ENCODE measurements at places on chromosomes 1 and 21. TPM values are rescaled to one million over a fixed set of nuclear protein-coding genes. Genes with fewer than 3 reads are reported as not detected.

- DNase-seq, result no peak
These were observed 15.5 kb downstream of the SLC45A1 start for GRCh38 chr1:8333246-8333987.

- no peak for DNase-seq
These were observed 159.6 kb downstream of the FAM78B start for GRCh38 chr1:166007176-166007575.

The SPSB1 gene
- polyA plus RNA-seq, result 16.5 TPM

DNA sequence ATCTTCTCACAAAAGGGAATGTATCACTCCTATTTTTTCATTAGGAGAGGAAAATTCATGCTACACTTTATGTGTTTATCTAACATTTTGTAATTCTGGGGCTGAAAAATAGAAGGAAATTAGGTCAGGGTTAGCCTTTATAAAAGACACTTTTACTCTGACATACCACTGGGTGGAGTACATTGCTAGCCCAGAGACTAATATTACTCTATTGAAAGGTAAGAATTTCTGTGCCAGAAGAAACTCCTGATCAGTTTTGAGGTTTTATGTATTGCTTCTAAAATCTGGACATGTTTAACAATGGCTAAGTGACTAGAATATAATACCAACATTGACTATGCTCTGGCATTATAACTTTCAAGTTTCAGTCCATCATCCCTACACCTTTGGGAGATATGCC is 724.6 kb downstream of the USP25 start:
- no peak for DNase-seq

The NR5A2 gene
- 0.52 TPM for polyA plus RNA-seq

GRCh38 chr1:210407207-210407886 is 78.6 kb downstream of the HHAT start:
- DNase-seq, result peak; percentile 59

The LEFTY1 gene
- polyA plus RNA-seq, result 0.11 TPM

The PPM1J gene
- 6.4 TPM for polyA plus RNA-seq

The CD1D gene
- polyA plus RNA-seq, result 1.1 TPM

- DNase-seq, result peak; percentile 84
These were observed at the start of gene UBE2Q1 for GRCh38 chr1:154557939-154558719. Gene UBE2Q1 (minus strand): TSS chr1:154558662. CDS start chr1:154558553, 109 bp downstream.

The IFFO2 gene
- 5.0 TPM for polyA plus RNA-seq

- no peak for DNase-seq
These were observed 19.5 kb downstream of the SFPQ start for GRCh38 chr1:35173491-35173890.

The COL16A1 gene
- polyA plus RNA-seq, result 37.4 TPM

DNA sequence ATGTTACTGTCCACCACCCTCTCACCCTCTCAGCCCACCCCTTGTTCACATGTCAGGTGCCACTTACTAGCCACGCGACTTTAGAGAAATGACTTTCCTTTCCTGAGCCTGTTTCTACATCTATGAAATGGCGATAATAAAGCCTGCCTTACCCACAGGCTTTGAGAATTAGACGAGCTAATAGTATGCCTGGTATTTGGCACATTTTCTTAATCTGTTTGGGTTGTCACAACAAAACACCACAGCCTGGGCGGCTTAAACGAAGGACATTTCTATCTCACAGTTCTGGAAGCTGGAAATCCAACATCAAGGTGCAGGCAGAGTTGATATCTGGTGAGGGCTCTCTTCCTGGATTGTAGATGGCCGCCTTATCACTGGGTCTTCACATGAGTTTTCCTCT is 273.9 kb upstream of the FMN2 start:
- no peak for DNase-seq

- no peak for DNase-seq
These were observed 16.4 kb upstream of the CPT2 start for GRCh38 chr1:53180226-53180625.

The FAM20B gene
- 24.2 TPM for polyA plus RNA-seq

GRCh38 chr1:231161667-231162296 is at the start of gene TRIM67:
Gene TRIM67 (plus strand): TSS chr1:231162058. CDS start chr1:231162970, 912 bp downstream.
- DNase-seq, result peak; percentile 40

The OPRD1 gene
- under 0.01 TPM for polyA plus RNA-seq

DNA sequence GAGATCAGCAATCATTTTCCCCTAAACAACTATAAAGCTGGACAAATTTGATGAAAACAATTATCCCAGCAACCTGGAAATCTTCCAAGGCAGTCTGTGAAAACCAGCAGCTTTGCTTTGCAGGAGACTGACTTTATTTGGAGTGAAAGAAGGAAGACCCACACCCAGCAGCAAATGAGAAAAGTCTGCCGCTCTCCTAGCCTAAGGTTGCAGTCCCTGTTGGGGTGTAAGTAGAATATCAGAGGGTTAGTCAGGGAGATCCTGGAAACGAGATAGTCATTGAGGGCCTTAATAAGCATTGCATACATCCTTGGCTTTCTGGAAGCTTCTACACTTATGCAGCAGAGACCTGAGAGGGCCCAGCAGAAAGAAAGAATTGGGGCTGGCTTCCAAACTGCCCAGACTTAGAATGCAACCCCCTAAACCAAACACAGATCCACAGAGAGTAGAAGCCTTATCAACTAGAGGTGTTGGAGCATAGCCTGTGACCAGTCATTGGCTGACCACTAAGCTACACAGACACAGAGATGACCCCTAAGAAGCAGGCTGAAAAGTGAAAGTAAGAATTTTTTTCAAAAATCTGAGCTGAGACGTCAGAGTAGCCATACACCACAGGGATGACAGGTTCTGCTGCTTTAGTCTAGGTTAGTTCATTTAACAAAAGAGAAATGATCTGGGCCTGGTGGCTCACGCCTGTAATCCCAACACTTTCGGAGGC is 98.3 kb downstream of the LYPLAL1 start:
- DNase-seq, result no peak

DNA sequence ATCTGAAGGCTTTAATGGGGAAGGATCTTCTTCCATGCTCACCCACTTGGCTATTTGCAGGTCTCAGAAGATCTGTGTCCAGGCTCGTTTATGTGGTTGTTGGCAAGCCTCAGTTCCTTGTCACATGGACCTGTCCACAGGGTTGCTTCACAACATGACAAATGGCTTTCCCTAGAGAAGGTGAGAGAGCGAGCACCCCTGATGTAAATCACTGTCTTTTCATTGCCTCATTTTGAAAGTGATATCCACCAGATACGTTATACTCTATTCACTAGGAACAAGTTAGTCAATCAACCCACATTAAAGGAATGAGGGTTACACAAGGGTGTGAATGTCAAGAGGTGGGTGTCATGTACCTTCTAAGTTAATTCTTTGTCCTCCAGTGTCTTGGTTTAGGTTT is 433.3 kb downstream of the RPS6KC1 start:
- no peak for DNase-seq

- DNase-seq, result no peak
These were observed 88.1 kb downstream of the GPATCH2 start for GRCh38 chr1:217542837-217543236.

GRCh38 chr1:905811-906599 is 17.7 kb upstream of the SAMD11 start:
- DNase-seq, result peak; percentile 79

The CCDC27 gene
- polyA plus RNA-seq, result not detected

- DNase-seq, result no peak
These were observed 310.8 kb upstream of the NR5A2 start for GRCh38 chr1:199716729-199717128.

- no peak for DNase-seq
These were observed 34.8 kb downstream of the WDR4 start for GRCh38 chr21:42844411-42845113.

The PDC gene
- not detected for polyA plus RNA-seq

The ERRFI1 gene
- 12.8 TPM for polyA plus RNA-seq

GRCh38 chr1:21775550-21775914 is 7.4 kb downstream of the USP48 start:
- DNase-seq, result no peak

DNA sequence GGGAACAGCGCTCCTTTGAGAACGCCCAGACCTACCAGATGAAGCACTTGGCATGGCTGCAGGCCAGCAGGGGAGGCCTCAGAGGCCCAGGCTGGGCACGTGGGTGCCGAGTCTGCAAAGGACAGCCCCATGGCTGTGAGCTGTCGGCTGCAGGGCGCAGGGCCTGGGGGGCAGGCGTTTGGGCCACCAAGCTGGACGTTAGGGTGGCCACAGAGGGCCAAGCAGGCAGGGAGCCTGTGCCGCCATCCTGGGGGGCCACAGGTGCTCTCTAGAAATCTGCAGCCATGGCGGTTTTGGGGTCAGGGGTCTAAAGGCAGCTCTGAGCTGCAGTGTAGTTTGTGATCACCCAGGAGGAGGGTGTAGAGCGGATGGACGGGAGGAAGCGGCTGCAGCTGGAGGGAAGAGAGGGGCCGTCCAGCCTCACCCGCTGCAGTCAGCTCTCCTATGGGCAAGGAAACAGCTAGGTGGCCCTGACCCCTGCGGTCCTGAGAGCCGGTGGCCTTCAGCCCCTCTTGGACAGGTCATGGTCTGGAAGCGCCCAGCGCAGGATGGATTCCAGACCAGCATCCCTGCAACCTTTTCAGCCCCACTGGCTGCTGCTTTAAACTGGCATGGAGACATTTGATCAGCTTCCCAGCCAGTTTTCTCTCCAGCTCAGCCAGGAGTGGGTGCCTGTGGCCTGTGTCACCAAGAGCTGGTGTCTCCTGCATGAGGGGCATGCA is 11.0 kb downstream of the IBA57 start:
- DNase-seq, result no peak

The IL22RA1 gene
- 0.29 TPM for polyA plus RNA-seq

DNA sequence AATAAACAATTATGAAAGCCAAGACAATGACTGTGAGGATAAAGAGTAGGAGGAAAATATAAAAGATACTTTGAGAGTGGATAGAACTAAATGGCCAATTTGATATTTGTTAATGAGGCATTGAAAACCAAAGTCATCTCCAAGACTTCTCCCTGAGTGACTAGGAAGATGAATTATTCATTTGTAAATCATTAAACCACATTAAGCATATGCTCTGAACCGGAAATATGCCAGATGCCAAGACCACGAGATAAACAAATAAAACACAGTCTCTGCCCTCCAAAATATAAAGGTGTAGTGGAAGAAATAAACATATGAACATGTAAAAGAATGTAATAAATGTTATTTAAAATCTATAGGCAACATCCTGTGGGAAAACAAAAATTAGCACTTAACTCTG is 78.8 kb downstream of the MRPL39 start:
- no peak for DNase-seq

DNA sequence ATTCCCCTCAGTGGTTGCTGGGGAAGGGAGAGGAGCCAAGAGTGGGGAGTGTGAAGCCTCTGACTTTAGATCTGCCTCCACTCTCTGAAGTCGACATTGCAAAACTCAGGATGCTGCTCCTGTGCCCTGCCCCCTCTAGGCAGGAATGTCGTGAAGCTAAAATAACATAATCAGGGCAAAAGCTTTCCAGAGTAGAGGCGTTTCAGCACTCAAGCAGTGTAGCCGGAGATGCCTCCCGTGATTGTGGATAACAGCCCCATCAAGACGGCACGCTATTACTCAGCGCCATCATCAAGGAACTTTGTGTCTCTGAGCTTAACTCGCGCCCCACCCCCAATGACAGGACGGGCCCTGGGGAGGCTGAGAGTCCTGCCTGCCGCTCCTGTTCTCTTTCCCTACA is 60.0 kb downstream of the FBXO2 start:
- DNase-seq, result peak; percentile 22

The NEK7 gene
- 57.6 TPM for polyA plus RNA-seq

DNA sequence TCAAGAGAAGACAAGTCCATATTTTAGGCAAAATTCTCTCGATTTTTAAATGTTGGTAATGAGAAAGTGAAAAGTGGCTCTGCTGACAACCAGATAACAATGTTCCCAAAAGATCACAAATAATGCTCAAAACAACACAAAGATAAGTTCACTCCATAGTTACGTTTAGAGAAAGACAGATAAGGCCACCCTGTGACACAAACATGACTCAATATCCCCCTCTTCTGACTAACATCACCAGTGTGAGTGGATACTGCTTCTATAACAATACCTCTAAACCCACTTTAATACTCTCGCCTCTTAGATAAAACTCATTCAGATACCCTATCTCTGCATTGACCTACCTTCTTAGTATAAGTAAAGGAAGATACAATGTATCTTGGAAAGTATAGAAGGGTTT is 51.2 kb upstream of the RGS7 start:
- DNase-seq, result no peak

DNA sequence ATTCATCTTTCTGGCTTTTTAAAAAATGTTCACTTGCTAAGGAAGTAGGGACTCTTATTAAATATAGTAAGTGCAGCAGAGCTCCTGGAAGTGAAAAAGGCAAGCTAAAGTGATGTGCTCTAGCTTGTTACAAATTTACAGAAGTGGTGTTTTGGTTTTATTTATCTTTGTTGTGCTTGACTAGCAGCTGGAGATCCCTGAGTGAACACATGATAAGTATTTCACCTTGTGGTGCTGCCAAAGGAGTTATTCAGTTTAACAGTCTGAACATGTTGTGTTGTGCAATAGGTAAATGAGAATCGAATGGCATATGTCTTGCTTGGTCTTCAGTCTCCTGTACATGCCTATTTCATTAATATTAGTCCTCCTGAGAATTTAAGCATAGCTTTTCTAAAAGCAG is 315.7 kb downstream of the TPR start:
- no peak for DNase-seq

GRCh38 chr1:155555915-155556314 is 6.7 kb downstream of the ASH1L start:
- no peak for DNase-seq

The DOP1B gene
- 1.7 TPM for polyA plus RNA-seq

The CIART gene
- 14.1 TPM for polyA plus RNA-seq

DNA sequence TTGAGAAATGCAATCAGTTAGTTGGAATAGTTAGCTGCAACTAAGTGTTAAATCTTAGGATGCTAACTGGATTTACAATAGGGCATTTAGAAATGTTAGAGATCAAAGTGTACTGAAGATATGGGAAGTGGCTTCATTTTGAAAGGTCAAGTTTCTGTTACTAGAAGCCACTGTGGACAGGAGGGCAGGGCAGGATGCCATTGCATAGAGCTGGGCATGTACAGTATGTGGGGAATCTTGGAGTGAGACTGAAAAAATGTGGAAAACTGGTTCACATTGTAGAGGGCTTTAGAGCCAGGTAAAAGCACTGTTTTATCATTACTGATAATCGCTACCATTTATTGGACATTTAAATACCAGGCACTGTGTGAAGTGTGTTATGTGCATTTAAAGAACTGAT is 31.0 kb downstream of the ARID1A start:
- no peak for DNase-seq

GRCh38 chr1:184931566-184931965 is 42.7 kb downstream of the NIBAN1 start:
- no peak for DNase-seq

The TUFT1 gene
- polyA plus RNA-seq, result 3.5 TPM

The CELA2A gene
- not detected for polyA plus RNA-seq

DNA sequence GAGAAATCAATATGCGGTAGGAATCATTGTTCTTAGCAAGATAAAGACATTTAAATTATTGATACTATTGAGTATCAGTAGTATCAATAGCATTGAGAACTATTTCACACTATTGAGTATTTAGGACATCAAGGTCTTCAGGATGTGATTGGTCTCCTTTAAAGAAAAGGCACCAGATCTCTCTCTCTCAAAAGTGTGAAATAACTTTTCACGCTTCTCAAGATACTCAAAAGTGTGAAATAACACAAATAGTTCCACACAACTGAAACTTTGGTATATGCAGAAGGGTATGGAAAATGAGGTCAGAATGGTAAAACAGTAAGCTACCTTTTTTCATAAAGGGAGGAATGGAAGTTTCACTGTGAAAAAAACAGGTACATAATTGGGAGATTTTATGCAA is 6.7 kb upstream of the PYHIN1 start:
- DNase-seq, result no peak

The IVL gene
- polyA plus RNA-seq, result not detected
